ENCODE measurements at places on chromosomes 7 and 10.
A peak's percentile ranks its signal among the peaks of the same experiment; 100 is the strongest.

- no peak for DNase-seq
Measured at GRCh38 chr7:38299275-38299931, 26.0 kb upstream of the TARP start.

- DNase-seq, result no peak
Measured at GRCh38 chr7:2661602-2662272, 26.3 kb upstream of the AMZ1 start.

- no peak for DNase-seq
Measured at GRCh38 chr10:102670871-102671434, 26.7 kb downstream of the TRIM8 start.

DNA sequence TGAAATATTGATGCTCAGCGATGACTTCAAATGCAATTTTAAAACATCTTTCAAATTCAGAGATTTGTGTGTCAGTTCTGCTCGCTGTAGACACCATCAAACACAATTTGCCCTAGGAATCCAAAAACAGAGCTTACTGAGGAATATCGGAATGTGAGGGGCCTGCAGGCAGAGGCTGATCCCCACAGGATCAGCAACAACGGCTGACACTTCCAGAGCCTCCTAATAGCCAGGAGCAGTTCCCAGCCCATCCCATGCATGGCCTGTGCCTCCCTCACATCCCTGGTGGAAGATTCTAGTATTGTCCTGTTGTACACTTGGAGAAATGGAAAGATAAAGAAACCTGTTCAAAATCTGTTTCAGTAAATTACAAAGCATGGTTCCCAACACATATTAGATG lies 129.7 kb upstream of the VWC2 start:
- DNase-seq, result no peak

DNA sequence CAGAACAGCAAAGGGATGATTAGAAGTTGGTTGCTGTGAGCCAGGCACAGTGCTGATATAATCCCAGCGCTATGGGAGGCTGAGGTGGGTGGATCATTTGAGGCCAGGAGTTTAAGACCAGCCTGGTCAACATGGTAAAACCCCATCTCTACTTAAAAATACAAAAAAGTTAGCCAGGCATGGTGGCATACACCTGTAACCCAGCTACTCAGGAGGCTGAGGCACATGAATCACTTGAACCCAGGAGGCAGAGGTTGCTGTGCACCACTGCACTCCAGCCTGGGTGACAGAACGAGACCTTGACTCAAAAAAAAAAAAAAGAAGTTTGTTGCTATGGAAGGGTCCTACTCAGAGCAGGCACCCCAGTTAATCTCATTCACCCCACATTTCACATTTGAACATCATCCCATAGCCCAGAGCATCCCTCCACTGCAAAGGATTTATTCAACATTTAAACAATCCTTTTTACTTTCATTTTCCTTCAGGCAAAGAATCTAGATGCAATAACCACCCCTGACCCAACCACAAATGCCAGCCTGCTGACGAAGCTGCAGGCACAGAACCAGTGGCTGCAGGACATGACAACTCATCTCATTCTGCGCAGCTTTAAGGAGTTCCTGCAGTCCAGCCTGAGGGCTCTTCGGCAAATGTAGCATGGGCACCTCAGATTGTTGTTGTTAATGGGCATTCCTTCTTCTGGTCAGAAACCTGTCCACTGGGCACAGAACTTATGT lies 4.1 kb downstream of the IL6 start:
- peak; percentile 16 for DNase-seq

DNA sequence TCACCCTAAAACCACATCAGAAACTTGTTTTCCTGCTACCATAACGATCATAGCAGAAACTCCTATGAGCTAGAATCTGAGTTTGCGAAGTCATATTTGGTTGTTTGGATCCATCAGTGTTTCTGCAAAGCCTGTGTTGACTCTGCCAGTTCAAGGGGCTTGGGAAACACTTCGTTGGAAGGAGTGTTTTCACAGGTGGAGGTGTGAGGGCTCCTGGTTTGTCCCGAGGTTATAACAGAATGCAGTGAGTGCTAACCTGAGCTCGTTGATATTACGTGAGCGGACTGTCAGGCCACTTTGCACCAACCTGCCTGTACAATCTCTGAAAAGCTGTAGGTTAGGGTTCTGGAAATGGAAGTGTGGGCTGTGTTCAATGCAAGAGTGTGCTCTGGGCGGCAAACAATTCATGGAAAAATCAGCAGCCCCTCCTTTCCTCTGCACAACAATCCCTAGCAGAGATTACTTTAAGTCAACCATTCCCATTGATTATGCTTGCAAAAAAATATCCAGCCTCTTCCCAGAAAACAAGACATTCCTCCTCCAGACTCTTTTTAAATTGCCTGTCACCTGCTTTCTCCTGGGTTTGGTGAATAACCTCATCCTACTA lies 622.0 kb downstream of the TYW1 start:
- DNase-seq, result no peak

DNA sequence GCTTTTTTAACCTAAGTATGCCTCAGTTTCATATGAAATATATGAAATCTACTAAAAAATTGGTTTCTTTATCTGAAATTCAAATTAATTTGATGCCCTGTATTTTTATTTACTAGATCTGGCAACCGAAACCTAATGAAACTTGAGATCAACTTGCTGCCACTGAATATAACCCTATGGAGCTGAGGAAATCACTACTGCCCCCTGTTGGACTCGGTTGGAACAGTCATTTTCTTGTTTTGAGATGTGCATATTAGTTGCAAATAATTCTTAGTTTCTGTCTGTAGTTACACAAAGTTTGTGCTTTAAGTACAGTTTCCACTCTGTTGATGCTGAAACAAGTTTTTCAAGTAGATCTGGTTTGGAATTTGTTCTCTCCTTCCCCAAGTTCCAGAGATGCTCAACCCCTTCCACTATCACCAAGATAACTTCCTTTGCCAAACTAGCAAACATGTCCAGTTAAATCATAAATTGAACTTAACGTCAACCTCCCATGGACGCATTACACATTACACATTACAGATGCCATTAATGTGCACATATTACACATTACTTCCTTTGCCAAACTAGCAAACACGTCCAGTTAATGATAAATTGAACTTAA lies 22.2 kb upstream of the EXOC4 start:
- DNase-seq, result peak; percentile 47

- no peak for DNase-seq
Measured at GRCh38 chr10:117222976-117223692, 17.8 kb upstream of the SLC18A2 start.

DNA sequence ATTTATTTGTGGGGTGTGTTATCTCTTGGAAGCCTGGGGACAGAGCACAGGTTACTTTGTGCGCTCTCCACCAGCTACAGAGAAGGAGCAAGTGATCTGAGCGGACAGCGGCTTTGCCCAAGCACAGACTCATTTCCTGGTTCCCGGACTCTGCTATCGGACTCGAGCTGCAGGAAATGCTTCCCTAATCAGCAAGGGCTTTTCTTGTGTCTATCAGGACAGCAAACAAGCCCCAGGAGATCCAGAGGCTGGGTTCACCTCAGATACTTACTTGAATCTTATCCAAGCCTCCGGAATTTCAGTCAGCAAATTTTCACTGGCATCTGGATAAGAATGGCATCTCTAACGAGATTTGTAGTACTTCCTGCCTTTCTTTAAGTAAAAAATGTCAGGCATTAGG lies 27.8 kb downstream of the MRC1 start:
- DNase-seq, result no peak

GRCh38 chr10:91772461-91772860 lies 25.8 kb upstream of the TNKS2 start:
- DNase-seq, result no peak

DNA sequence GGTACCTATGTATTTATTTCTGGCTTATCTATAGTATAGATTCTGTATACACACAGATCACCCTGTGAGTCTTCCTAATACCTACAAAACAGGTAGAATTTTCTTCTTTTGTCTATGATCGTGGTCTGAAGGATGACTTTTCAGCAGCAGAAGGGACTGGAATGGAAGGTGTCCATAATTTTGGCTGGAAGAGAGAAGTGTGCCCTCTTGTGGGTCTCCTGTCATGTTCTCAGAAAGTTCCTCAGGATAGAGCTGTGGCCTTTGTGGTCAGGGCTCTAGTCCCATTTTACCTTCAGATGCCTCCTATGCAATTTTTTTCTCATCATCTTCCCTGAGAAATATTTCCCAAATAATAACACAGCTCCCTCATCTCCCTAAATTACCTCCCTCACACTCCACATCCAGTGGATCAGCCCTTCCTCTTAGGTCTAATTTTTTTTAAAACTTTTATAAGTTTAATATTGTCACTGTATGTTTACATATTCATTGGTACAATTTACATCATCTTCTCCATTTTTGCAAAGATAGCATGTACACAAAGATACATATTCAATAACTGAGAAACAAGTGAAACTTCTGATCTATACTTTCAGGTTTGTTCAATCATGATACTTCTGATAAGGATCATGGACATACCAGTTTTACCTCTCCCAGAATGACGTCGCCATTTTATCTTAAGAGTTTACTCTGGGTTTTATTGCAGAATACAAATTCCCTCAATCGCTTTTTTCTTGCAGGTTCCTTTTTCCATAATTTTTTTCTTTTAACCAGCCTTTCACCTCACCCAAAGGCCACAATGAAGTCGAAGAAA lies 112.7 kb downstream of the REEP3 start:
- DNase-seq, result no peak

GRCh38 chr7:51126324-51126723 lies 190.3 kb downstream of the COBL start:
- no peak for DNase-seq

DNA sequence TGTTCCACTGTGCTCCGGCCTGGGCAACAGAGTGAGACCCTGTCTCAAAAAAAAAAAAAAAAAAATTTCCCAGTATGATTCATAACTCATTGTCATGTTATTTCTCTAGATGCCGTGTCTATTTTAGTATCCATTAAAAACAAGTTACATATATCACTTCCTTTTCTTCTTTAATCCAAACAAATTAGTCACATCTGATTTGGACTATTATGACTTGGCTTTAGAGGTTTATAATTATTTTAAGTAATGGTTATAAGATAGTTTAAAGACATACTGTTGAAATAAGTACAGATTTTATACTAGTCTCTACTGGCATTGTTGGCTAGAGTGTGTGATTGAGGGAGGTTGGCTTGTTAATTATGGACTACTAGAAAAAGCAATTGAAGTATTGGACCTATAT lies 53.3 kb downstream of the ZMYND11 start:
- DNase-seq, result no peak

DNA sequence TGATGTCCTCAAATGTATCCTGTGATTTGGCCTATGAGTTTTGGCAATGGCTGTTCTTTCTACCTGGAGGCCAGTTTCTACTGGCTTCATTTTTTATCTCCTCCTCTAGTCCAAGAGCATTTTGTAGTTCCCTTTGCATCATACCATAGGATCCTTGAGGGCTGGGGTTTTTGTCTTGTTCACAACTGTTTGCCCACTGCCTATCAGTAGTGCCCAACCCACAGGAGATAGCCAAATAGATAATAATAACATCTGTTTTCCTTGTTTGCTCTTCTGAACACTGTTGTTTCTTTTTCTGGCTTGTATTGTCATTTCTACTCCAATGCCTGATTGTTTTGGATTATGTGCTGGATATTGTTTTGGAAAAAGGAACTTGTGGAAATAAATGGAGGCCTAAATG lies 3.4 kb downstream of the CDK1 start:
- DNase-seq, result no peak

DNA sequence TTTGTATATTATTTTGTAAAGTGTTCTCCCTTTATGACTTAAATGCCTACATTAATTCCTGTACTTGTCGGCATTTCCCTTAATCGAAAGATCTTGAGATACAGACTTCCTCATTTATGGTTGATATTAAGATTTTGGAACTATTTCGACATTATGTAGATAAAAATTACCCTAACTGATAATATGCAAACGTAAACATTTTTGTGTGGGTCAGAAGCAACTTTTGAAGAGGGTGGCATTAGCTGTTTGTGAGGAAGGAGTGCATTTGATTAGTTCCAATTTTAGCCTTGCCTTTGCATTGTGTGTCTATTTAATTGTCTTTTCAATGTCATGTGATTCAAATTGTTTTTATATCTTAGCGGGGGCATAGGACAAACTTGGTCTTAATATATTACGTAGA lies 114.7 kb downstream of the BICC1 start:
- DNase-seq, result no peak

DNA sequence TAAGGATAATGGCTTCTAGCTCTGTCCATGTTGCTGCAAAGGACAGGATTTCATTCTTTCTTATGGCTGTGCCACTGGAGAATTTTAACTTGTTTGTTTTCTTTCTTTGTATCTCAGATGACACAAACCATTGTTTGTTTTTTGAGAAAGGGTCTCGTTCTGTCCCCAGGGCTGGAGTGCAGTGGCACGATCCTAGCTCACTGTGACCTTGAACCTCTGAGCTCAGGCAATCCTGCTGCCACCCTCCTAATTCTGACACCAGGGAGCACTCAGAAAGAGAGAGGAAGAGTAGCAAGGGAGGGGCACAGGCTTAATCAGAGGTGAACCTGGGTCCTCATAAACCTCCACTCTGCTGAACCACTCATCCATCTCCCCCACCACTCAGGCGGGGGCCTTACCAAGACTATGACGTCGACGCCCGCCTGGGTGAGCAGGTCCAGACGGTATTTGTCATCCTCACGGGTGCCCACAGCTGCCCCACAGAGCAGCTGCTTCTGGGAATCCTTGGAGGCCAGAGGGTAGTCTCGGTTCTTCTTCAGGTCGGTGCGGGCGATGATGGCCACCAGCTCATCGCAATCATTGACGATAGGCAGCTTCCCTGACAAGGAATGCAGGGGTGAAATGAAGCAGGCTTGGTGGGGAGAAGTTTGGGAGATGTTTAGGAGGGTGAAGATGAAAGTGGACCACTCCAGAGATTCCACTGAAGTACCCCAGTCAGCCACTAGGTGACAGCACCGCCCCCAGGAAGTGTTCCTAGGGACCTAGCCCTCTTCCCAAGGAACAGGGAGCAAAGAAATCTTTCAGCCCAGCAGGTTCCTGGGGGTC lies 11.6 kb downstream of the IMPDH1 start:
- DNase-seq, result peak; percentile 55
